ENCODE measurements at places on chromosomes 16 and 17.

- DNase-seq: no peak
Observed at GRCh38 chr17:44402564-44403172, 13.2 kb upstream of the ITGA2B start.

DNA sequence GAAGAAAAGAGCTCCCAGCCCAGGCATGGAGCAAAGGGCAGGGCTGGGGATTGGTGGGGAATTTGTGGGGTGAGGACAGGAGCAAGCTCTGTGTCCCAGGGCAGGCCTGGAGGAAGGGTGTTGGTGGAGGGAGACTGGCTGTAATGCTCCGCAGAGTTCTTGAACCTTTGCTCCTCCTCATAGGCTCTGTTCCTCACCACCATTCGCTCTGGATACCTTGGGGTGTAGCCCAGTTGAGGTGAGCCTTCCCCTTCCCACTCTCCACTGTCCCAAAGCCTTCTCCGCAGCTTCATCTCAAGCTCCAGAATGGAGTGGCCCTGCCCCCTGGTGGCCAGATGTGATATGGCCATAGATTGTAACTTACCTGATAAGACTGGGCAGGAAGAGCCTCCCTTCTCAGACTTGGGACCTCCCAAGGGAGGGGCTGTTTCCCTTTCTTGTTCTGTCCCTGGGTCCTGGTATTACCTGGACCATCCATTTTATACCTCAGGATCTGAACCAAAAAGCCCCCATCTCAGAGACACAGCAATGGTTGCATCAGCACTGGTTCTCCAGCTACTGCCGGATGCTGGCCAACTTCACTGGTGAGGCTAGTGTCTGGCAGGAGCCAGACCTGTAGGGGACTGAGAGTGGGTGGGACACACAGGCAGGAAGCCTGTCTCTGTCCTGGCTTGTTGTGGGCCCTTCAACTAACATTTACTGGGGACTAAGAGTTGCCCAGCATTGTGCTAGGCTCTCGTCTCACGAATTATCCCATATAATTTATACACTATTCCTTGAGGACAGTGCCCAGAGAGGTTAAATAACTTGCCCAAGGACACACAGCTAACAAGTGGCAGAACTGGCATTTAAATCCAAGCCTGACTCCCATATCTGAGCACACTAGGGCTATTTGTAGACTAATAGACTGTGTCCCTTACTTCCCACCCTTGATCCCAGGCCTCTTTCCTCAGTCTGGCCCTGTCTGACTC is 19.1 kb upstream of the STAC2 start:
- peak; percentile 75 for DNase-seq

GRCh38 chr16:31465788-31466370 is 6.1 kb upstream of the TGFB1I1 start:
- DNase-seq: no peak

GRCh38 chr17:11324846-11325420 is 83.9 kb downstream of the SHISA6 start:
- no peak for DNase-seq

GRCh38 chr17:64040206-64040605 is 19.8 kb upstream of the ICAM2 start:
- DNase-seq: no peak

DNA sequence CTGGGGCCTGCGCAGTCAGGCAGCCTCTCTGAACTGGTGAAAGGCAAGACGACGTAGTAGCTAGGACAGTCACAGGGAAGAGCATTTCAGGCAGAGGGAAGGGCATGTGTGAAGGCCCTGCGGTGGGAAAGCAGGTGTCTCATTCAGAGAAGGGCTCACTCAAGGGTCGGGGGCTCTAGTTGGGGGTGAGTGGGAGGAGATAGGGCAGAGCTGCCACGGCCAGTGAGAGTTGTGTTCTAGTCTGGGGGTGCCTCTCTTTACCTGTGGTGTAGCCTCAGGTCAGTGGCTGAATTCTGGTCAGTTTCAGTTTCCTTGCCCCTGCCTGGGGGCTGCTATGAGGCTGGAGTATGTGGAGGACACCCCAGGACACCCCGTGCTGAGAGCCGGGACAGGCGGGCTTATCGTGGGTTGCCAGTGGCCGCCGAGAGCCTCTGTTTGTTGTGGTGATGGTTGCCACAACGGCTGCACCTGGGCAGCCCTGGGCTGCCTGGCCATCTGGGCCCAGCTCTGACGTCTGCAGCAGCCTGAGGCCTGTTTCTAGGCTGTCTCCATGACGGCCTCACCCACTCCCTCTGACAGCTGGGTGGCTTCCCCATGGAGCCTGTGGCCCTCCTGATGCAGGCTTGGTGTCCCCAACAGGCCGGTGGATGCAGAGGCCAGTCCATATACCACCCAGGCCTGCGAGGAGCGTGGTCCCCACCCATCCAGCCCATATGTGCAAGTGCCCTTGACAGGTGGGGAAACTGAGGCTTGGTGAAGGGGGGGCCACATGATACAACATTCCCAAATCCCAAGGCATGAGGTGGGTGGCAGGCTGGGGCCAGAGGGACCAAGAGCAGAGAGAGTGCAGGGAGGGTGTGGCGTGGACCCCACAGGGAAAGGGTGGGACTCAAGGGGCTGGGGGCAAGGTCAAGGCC is 10.8 kb downstream of the MAP2K3 start:
- no peak for DNase-seq

DNA sequence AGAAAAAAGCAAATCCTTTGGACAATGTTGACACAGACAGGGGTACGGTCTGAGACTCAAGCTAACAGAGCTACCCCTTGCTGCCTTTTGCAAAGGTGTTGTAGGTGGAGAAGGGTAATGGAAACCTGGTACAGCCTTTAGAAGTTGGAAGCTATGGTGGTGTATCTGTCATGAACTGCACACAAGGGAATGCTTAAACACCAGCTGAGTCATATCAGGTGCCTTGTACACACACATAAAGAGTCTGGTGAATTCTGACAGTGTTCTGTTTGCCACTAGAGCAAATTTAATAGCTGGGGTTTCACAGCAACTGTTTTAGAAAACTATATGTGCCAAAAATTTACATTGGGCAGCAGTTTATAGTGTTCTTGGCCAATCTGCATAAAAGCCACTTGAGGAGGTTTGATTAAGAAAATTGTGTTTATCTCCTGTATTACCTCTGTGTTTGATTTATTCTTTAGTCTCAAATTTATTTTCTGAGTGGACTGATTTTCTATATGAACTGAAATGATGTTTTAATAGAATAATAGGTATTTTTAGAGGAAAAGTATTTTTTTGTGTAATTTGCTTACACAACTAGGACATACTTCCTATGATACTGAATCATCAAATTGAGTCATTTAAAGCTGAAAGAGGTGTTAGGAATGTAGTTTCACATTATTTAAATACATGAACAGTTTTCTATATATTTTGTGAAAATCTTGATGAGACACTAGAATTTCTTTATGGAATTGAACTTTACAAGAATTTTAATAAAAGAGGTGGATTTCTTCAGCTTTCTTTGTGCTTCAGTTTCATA is 136.9 kb downstream of the MAP2K6 start:
- DNase-seq: no peak

DNA sequence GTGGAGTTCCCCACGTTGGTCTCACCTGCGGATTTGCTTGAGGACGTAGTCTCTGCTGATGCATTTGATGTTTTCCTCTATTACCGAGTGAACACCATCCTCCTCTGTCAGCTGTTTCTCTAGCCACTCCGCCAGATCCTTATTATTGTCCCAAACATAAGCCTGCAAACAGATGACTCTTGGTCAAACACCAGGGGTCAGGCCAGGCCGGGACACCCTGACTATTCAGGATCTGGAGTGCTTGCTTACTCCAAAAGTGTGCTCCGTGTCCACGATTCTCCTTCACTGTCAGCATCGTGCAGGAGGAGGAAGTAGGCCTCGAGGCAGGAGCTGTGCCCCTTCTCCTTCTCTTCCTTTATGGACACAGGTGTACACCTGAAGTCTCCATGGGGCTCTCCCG is 140.2 kb downstream of the AATF start:
- DNase-seq: no peak

GRCh38 chr16:1857433-1858097 is 14.4 kb downstream of the MEIOB start:
- no peak for DNase-seq

GRCh38 chr17:50426814-50427787 is 1.1 kb downstream of the ACSF2 start:
- DNase-seq: no peak

- no peak for DNase-seq
Observed at GRCh38 chr16:70694088-70694867, 8.4 kb upstream of the MTSS2 start.

DNA sequence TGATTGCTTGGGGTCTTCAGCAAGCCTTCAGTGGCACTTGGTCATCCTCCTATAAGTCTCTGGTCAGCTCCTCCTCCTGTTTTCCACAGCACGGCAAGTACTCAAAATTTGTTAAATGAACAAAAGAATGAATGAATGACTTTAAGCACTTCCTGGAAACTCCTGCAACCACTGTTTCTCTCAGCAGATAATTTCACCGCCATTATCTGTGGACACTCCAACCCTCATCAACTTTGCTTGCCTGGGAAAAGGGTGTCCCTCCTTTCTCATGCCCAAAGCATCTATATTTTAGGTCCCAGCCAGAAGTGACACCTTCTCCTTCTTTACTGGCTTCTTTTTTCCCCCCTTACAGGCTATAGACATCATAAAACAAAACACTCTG is 4.4 kb downstream of the PROCA1 start:
- DNase-seq: no peak

DNA sequence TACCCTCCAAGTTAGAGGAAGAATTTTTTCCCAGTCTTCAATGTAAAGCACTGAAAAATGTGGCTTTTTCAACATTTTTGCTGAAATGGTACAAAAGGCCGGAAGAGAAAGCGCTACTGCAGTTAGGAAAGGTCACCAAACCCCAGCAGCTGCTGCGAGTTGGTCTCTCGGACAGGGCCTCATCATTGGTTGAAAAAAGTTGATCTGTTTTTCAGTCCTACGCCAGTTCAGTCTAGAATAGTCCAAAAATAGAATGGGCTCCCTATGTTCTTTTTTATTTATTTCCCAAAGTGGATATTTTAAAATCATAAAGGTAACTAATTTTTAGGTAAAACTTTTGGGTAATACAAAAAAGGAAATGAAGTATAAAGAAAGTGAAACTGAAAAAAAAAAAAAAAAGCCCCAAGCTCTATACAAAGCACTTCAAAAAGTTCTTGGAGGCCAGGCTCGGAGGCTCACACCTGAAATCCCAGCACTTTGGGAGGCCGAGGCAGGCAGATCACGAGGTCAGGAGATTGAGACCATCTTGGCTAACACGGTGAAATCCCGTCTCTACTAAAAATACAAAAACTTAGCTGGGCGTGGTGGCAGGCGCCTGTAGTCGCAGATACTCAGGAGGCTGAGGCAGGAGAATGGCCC is 17.4 kb downstream of the ADAP2 start:
- no peak for DNase-seq

- no peak for DNase-seq
Observed at GRCh38 chr17:7955414-7956227, 23.6 kb downstream of the CNTROB start.

- no peak for DNase-seq
Observed at GRCh38 chr17:2283302-2283701, 20.3 kb downstream of the SMG6 start.

- DNase-seq: no peak
Observed at GRCh38 chr16:54750249-54750648, 180.4 kb upstream of the IRX5 start.

DNA sequence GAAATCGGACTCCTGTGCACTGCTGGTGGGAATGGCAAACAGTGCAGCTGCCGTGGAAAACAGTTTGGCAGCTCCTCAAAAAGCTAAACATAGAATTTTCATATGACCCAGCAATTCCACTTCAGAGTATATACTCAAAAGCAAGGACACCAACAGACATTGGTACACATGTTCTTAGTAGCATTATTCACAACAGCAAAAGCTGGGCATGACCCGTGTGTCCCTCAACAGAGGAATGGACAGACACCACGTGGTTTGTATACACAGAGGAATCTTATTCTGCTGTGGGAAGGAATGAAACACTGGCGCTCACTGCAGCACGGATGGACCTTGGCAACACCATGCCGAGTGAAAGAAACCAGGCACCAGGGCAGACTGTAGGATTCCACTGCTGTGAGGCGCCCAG is 16.0 kb downstream of the NPTX1 start:
- DNase-seq: no peak

GRCh38 chr16:86355531-86355930 is 154.8 kb upstream of the FOXF1 start:
- DNase-seq: no peak

DNA sequence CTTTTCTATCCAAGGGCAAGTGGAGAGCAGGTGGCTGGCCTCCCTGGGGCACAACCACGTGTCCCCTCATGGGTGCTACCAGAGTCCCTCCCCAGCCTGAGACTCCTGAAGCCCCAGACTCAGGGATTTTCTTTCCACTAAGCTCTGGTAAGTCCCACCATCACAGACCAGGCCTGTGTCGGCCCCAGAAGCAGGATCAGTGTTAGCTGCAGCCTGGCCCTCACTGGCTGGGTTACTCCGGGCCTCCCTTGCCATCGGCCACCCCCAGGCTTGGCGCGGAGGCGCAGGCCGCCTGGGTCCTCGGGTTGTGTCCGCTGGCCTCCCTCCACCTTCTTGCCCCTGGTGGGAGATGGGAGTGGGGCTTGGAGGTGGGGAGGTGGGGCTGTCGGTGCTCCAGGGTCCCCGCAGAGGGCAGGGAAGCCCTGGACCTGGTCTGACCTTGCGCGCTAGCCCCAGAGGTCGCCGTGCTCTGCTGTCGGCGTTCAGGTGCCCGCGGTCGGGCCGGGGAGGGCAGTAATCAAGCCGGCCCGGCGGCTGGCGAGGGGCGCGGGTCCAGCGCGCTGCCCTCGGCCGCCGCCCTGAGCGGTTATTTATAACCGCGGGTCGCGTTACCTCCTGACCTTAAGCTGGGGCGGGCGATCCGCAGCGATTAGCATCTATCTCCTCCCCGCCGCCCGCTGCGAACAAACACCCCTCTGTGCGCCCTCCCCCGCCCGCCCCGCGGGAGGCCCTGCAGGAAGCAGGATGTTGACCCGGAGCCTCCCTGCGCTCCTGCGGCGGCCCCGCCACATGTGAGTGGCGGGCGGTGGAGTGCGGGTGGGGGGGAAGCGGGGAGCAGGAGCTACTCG is 78.1 kb upstream of the TOB1 start:
- peak; percentile 63 for DNase-seq

DNA sequence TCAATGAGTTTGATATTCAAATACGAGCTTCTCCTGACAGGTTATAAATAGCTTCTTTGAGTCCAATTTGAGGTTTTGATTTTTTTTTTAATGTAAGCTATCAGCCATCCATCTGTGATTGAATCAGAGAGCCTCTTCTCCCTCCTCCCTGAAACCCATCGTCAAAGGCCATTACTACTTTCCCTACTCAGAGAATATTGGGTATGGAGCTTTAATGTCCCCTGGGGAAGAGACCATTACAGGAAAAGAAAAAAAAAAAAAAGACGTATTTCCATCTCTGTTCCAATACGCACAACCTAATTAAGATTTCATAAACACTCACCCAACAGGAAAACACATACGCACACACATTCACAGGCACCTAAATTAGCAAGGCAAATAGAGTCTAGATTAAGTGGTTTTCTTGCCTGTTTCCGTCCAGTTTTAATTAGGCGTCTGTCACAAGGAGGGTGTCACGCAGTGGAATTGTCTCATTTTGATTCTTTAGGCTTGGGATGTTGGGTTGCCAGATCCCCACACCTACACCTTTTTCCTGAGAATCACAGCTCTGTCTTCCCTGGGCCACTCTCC is 194.3 kb upstream of the RPL38 start:
- DNase-seq: no peak

- no peak for DNase-seq
Observed at GRCh38 chr17:17960500-17961030, 11.6 kb downstream of the TOM1L2 start.

Data from stimulated activated CD4-positive, alpha-beta T cell treated with anti-CD3 and anti-CD28 coated beads, Interleukin-15, amount 100 ng/mL, for 1 hour (primary cell).